ENCODE measurements at places on chromosomes 11 and 22. TPM values are rescaled to one million over a fixed set of nuclear protein-coding genes. Genes with fewer than 3 reads are reported as not detected.
A peak's percentile ranks its signal among the peaks of the same experiment; 100 is the strongest.

DNA sequence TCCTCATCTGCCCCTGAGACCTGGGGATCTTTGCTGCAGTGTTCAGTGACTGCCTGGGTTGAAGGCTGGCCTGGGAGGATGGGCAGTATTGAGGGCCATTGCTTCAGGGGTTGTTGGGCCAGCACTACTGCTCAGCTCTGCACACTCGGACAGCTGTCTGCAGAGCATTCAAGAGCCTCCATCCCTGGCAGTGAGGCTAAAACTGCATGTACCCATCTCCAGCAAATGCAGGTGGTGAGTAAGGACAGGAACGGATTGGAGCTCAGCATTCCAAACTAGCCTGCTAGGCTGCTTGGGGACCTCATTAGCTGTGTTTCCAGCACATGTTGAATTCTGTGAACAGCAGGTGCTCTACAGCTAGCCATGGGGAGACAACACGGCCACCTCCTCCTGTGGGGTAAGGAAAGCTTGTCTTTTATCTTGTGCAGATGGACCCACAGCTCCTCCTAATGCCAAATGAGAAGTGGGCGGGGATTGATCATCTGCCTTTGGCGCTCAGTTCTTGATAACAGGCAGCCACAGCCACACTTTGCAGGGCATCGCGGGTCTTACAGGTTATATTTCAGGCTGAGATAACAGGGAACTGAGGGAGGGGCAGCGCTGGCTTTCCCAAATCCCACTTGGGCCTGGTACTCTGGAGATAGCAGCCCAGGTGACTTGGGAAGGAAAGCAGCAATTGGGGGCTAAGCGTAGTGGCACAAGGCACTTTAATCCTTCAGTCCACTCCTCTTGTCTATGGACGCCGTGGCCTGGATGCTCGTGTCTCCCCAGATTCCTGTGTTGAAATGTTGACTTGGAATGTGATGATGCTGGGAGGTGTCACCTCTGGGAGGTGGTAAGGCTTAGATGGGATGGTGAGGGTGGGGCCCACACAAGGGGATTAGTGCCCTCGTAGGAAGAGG lies 254.5 kb upstream of the B3GAT1 start:
- no peak for DNase-seq

- DNase-seq: peak; percentile 23
Observed at GRCh38 chr11:1948389-1948788, 1.3 kb downstream of the MRPL23 start.

The OR8G1 gene
- not detected for total RNA-seq

DNA sequence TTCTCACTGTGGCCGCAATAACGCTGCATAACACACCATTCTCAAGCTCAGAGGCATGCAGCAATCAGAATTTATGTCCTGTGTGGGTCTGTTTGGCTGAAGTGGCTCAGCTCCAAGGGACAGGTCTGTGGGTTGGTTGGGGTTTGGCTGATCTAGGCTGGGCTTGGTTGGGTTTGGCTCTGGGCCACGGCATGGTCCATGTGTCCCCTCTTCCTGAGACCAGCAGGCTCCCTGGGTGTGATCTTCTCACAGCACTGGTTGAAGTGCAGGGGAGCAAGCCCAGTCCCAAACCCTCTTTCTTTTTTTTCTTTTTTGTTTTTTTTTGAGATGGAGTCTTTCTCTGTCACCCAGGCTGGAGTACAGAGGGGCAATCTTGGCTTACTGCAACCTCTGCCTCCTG lies 25.0 kb downstream of the SMIM38 start:
- no peak for DNase-seq

DNA sequence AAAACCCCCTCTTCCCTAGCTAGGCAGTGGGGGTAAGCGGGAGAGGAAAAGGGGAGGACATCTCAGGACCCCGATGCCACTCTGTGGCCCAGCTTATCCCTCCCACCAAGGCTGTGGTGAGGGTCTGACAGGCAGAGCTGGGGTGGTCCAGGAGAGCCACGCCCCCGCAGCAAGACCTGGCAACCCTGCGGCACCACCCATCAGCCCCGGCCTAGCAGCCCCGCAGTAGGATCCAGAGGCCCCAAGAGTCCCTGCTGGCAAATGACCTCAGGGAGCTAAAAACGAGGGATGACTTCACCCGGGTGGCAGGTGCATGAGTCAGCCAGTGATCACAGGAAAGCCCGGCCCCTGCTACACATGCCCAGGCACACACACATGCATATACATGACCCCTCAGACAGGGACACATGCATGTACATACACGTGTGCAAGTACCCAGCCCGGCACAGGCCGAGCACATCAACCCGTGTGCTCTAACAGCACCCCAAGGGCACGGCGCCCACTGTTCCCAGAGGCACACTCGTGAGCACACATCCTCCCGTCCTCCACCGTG lies 32.3 kb downstream of the ARVCF start:
- DNase-seq: peak; percentile 69

The DERL3 gene
- total RNA-seq: 62.8 TPM

The ANO5 gene
- total RNA-seq: 4.0 TPM

DNA sequence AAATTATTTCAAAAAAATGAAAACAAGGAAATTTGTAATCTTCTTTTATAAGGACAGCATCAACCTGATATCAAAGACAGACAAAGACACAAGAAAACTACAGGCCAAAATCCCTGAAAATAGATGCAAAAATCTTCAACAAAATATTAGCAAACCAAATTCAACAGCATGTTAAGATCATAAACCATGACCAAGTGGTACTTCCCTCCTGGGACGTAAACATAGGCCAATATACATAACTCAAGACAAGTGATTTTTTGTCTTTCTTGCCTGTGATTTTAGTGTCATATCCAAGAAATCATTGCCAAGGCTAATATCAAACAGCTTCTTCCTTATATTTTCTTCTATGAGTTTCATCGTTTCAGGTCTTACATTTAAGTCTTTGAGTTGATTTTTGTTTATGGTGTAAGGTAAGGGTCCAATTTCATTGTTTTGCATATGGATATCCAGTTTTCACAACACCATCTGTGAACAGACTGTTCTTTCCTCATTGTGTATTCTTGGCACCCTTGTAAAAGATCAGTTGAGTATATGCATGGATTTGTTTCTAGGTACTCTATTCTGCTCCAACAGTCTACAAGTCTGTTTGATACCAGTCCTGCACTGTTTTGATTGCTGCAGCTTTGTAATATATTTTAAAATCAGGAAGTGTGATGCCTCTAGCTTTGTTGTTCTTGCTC lies 50.0 kb downstream of the SBF2 start:
- DNase-seq: no peak

GRCh38 chr11:105070306-105070705 lies 25.2 kb upstream of the CARD16 start:
- no peak for DNase-seq

The ART1 gene
- not detected for total RNA-seq

DNA sequence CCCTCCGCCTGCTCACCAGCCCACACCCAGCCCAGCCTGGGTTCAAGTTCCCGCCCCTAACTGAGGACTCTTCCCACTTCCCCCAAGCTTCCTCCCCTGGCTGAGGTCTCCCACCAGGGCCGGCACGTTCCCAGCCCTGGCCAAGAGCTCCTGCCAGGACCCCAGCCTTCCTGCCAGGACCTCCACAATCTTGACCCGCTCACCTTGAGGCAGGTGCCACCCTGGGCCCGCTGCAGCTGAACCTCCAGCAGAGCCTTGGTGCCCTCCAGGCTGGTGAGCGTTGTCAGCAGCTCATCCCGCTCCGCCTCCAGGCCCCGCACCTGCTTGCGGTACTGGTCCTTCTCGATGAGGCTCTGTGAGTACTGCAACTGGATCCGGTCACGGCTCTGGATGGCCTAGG lies 13.2 kb downstream of the CARD10 start:
- no peak for DNase-seq

GRCh38 chr11:128569291-128569690 lies 18.1 kb downstream of the ETS1 start:
- no peak for DNase-seq

The BIRC3 gene
- total RNA-seq: 93.7 TPM
